Endothelial cell of coronary artery (primary cell): ENCODE measurements at places on chromosomes 11 and 22. TPM values are rescaled to one million over a fixed set of nuclear protein-coding genes. Genes with fewer than 3 reads are reported as not detected.

TRMU gene
- 35.1 and 36.0 TPM in 2 replicates for total RNA-seq

TEAD1 gene
- 15.5 and 37.2 TPM in 2 replicates for total RNA-seq

GRM5 gene
- total RNA-seq: 0.18 TPM in 1 of 2 replicates, not detected in the other

POU2AF2 gene
- total RNA-seq: not detected in 2 replicates

TEX54 gene
- not detected in 2 replicates for total RNA-seq

MAPK8IP1 gene
- 3.7 and 4.5 TPM in 2 replicates for total RNA-seq

UPK3A gene
- total RNA-seq: not detected in 2 replicates

TRIM34 gene
- 7.8 and 14.8 TPM in 2 replicates for total RNA-seq

GLYATL2 gene
- not detected in 2 replicates for total RNA-seq

UCP3 gene
- total RNA-seq: 0.18 and 0.38 TPM in 2 replicates

OR51A7 gene
- total RNA-seq: not detected in 2 replicates

CDCA5 gene
- total RNA-seq: 4.2 and 7.7 TPM in 2 replicates

PATE2 gene
- total RNA-seq: 0.09 TPM in 2 replicates

LGALS12 gene
- not detected in 2 replicates for total RNA-seq

HTR3B gene
- total RNA-seq: not detected in 2 replicates

SNX32 gene
- total RNA-seq: 0.36 and 0.38 TPM in 2 replicates

OR10A2 gene
- not detected in 2 replicates for total RNA-seq

C11orf52 gene
- total RNA-seq: 0.09 TPM in 1 of 2 replicates, not detected in the other

OR8A1 gene
- total RNA-seq: not detected in 2 replicates

CDHR5 gene
- total RNA-seq: not detected in 2 replicates

GNG3 gene
- total RNA-seq: not detected in 2 replicates
